Posterior vena cava (tissue), 2 donors: ENCODE measurements at places on chromosomes 1 and 21. TPM values are rescaled to one million over a fixed set of nuclear protein-coding genes. Genes with fewer than 3 reads are reported as not detected.

GRCh38 chr1:175152006-175152652 is 40.4 kb downstream of the KIAA0040 start:
- no peak for DNase-seq

DNA sequence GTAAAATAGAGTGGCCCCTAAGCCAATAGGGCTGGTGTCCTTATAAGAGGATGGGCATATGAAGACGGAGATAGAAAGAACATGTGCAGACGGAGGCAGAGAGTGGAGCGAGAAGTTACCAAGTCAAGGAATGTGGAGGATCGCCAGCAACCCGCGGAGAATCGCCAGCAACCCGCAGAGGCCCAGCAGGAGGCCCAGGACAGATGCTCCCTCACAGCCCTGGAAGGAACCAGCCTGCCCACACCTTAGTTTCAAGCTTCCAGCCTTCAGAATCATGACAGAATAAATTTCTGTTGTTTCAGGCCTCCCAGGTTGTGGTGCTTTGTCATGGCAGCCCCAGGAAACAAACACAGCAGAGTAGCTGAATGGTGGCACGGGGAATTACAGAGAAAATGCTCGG is 9.6 kb downstream of the CLDN14 start:
- DNase-seq, result no peak

DNA sequence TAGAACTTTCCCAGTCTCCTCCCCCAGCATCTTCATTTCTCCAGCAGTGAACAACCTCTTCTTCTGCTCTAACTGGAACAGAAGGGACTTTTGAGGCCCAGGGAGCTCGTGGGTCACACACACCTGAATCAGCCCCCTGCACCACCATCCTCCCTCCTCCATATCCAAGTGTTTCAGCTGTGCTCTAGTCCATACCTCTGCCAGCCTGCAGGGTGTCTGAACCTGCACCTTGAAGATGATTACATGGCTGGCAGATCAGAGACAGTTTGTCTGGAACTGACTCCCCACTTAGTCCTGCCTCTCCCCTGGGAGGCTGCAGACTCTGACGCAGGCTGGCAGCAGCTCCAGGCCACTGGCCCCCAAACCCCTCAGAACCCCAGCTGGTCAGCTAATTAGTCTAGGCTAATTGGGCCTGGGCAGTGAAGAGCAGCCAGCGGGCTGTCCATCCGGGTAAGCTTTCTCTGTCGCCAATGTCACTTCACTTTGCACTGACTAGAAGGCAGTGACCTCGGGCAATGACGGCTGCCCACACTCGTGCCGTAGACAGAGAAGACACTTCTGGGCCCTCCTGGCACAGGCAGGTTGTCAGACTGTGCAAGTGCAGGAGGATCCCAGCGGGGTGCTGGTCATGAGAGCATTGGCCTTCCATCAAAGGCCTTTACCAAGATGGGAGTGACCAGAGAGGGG is 12.2 kb downstream of the CAMK1G start:
- no peak for DNase-seq

- DNase-seq, result no peak
These were observed 115.4 kb upstream of the ZC3H12A start for GRCh38 chr1:37358992-37359391.

- DNase-seq, result no peak
These were observed 48.8 kb downstream of the RNF220 start for GRCh38 chr1:44453798-44454349.

Gene BRINP3
- total RNA-seq, result 0.28 TPM

Gene SMPDL3B
- 0.33 TPM for total RNA-seq

- no peak for DNase-seq
These were observed 30.4 kb upstream of the TMEM61 start for GRCh38 chr1:54950006-54950368.

Gene FMO5
- total RNA-seq, result 2.4 TPM

DNA sequence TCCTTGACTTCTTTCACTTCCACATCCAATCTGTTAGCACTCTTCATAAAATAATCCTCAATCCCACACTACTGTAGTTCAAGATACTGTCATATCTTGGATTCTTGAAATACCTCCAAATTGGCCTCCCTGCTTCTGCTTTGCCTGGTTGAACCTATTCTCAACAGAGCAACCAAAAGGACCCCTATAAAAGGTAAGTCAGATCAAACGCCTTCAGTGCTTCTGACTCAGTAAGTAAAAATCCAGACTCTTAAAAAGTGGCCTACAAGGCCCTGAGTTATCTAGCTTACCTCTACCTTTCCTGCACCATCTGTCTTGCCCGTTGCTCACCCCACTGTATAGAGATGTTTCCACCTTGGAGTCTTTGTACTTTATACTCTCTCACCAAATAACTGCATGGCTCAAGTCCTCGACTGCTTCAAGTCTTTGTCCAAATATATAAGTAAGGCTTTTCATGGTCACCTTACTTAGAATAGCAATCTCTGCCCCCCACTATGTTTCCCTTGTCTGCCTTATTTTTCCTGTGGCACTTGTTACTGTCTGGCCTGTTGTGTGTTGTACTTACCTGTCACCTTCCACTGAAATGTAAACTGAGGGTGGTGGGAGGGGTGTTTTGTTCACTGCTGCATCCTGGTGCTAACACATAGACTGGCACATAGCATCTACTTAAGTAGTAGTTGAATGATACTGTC is 5.1 kb upstream of the PIGV start:
- no peak for DNase-seq

DNA sequence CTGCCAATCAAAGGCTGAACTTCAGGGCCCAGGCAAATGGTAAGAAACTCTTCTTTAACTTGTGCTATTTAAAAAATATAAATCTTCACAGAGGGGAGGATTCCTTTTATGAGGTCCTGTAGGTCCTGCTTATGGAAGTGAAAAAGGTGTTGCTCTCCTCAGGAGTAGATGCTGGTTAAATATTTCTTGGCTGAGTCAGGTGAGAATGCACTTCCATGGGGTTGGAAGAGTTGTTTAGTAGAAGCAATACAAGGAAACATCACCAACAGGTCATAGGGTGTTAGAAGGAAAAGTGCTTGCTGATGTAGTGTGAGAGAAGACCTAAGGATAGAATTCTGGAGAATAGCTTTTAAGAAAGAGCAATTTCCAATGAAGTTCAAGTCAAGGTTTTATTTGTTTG is 42.2 kb upstream of the ATP1A1 start:
- no peak for DNase-seq
